EL (cell line): ENCODE measurements at places on chromosomes 7 and 10.

DNA sequence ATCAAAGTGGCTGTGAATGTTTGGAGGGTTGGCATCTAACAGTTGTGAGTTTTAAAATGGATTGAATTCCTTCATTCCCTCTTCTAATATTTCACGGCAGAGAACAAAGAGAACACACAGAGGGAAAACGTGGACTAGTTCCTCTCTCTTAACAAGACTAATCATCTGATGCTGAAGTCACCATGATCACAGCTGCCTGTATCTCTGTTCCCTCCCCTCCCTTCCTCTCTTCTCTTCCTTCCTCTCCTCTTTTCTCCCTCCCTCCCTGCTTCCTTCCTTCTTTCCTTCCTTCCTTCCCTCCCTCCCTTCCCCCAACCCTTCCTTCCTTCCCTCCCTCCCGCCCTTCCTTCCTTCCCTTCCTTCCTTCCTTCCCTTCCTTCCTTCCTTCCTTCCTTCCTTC lies 10.0 kb upstream of the GJD4 start:
- no peak for DNase-seq

DNA sequence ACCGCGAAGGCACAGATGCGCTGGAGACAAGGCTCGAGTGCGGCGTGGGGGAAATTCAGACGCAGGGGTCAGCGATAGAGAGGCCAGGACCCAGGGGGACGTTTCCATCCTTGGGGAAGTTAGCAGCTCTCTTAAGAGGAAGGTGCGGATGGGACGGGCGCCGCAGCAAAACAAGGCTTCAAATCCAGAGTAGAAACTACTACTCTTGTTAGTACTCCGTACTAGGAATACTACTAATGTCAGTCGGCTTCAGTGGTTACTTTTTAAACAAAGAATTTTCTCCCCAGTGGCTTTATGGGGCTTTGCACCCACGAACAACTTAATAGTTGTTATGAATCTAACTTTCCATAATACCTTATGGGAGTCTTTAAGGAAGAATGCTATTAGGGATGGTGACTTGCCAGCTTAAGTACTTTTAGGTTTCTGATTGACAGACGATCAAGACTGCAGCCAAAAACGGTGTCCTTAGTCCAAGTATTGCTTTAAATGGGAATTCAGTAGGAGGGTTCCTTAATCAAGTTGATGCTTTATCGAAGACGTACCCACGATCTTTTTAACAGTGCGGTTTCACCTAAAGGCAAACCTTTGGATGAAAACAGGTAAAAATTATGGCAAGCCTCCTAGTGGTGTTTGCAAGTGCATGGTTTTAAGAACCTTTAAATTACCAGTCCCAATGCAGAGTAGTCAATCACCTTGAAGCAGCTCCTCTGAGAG lies 812 bp upstream of the IDE start:
- DNase-seq = no peak

DNA sequence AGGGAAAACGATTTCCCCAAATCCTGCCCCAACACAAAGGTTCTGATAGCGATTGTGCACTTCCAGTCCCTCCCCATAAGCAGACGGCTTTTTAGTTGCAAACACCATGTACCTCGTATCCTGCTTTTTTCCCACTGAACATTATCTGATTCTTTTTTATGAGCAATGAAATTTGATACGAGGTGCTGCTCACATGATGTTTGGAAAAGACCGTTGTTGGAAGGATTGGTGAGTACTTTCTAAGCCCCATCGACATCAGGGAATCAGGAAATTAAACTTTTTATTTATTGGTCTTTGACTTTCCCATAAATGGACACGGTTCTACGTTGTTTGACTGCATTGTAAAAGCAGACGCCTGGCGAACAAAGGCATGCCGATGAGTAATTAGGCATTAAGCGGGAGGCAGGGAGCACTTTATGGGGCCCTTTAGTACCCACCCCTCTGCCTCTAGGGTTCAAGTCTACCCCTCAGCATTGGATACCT lies 49.4 kb downstream of the TEX36 start:
- peak; percentile 34 for DNase-seq

DNA sequence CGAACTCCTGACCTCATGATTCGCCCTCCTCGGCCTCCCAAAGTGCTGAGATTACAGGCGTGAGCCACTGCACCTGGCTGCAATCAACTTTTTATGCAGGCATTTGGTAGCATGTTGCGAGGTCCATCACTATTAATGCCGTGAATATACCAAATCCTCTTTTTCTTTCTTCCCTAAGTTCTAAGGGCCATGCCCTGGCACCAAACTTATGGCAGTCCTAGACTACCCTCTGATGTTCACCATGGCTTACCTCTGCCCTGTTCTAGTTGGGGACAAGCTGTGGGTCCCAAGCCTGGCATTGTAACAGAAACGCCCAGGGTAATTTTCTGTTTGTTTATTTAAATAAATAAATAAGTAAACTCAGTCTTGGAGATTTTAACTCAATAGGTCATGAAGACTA lies 13.3 kb downstream of the PRSS2 start:
- no peak for DNase-seq
